ENCODE measurements at places on chromosomes 1 and 21. TPM values are rescaled to one million over a fixed set of nuclear protein-coding genes. Genes with fewer than 3 reads are reported as not detected.
A peak's percentile ranks its signal among the peaks of the same experiment; 100 is the strongest.

The SLC26A9 gene
- 0.20 TPM for polyA plus RNA-seq

The RNU1-2 gene
- polyA plus RNA-seq, result 1.9 TPM

The MTARC1 gene
- polyA plus RNA-seq, result 26.8 TPM

- DNase-seq, result no peak
Observed at GRCh38 chr1:203371288-203371687, 20.4 kb upstream of the FMOD start.

DNA sequence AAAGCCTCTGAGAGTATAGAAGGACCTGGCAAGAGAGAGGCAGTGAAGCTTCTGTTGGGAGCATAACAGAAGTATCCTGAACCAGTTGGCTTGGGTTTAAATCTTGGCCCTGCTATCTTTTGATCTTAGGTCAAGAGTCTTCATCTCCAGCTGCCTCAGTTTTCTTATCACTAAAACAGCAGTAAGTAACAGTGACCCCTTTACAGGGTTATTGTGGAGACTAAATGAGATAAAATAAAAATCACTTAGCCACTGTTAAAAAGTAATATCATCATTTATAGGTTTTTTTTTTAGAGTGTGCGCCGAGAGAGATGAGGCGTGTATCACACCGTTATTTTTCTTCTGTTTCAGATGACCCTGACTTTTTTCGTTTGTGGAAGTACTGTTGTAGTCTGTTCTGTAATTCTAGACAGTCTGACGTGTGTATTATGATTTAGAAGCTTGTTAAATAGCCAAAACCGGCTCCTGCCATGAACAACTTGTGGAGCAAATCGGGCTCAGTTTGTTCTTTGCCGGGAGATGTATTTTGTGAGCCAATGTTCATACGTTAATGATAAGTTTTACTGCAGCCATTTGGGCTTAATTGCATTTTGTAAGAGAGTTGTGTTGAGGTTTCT, 1.1 kb downstream of the THRAP3 start:
- no peak for DNase-seq

- no peak for DNase-seq
Observed at GRCh38 chr1:229716704-229717103, 90.7 kb downstream of the URB2 start.

DNA sequence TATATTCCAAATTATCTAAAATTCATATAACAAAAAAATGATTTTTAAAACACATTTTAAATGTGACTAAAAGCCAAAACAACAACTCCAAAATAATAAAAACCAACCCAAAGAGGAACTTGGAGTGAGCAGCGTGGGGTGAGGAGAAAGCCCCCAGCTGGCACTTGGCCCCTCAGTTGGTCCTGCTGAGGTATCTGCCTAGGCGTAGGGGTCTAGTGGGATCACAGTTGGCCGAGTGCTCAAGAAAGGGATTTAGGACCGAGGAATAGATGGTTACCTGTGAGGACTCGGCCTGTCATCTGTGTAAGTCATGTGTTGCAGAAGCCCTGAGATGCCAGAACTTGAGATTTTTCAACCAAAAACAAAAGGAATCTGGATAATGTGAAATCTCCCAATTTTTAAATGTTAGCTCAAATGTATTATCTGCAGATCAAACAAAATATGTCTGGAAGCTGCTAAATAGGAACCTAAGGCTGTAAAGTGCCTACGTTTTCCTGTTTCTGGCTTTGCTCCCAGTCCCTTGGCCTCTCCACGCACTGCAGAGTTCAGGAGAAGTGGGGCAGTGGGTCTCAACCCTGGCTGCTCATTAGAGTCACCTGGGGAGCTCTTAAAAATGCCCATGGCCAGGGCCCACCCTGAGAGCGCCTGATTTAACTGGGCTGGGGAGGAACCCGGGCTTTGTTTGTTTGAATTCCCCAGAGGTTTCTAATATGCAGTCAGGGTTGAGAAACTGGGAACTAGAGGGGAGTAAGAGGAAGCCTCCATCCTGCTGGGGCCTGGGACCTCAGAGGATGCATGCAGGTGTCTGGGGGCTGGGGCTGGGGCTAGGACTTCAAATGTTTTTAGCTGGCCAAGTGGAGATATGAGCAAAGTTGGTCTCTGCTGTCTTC, 38.5 kb upstream of the LDLRAP1 start:
- no peak for DNase-seq

The TYW3 gene
- polyA plus RNA-seq, result 40.3 TPM

GRCh38 chr1:74673351-74674111, at the start of gene ERICH3:
TSS of gene ERICH3 (minus strand) at chr1:74673792. CDS start at chr1:74673519, 273 bp downstream.
- peak; percentile 29 for DNase-seq

DNA sequence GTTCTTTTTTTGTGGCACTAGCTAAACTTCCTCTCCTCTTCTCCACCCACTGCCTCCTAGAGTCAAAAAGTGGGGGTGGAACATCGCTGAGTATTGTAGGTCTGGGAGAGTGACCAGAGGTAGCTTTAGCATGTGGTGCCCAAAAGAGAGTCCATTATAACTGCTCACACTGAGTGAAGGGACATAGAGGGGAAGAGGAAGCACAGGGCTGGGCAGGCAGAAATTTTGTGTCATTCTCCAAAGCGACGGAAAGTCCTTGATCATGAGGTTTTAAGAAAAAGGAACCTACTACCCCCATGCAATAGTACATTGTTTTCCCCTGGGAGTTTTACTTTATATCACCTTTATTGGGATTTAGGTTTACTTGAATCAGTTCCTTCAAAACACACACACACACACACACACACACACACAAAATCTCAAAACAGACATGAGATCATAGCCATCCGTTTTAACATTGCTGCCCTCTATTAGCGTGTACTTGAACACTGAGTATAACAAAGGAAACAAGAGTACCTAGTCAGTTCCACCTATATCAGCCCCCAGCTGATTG, 4.1 kb downstream of the CD84 start:
- no peak for DNase-seq

DNA sequence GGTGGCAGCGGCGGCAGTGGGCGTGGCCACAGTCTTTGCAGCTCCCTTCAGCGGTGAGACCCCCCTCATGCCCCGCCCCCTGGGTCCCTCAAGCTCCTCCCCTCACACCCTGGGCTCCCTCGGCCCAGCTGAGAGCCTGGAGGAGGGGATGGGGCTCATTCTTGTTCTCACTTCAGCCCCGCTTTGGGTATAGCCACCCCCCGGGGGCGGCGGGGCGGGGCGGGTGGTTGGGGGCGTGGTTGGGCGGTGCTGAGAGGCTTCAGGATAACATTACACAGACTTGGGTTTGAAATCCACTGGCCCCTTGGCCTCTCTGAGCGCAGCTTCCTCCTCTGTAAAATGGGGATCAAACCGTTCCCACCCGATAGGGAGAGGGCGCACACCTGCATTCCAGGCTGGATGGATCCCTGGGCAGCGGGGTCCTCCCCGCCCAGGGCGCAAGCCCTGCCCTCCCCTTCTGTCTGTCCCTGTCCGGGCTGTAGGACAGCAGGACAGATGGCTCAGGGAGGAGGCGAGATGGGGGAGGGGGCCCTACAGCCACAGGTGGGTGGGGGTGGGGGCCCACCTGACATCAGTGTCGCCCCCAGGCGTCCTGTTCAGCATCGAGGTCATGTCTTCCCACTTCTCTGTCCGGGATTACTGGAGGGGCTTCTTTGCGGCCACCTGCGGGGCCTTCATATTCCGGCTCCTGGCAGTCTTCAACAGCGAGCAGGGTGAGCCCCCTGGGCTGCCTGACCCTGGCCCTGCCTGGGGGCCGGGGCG, 5.1 kb downstream of the CLCNKA start:
- peak; percentile 63 for DNase-seq

- DNase-seq, result no peak
Observed at GRCh38 chr1:167774710-167775109, 52.9 kb downstream of the MPZL1 start.

The LRRC38 gene
- not detected for polyA plus RNA-seq

GRCh38 chr1:51843948-51844347, 34.6 kb downstream of the NRDC start:
- DNase-seq, result no peak

DNA sequence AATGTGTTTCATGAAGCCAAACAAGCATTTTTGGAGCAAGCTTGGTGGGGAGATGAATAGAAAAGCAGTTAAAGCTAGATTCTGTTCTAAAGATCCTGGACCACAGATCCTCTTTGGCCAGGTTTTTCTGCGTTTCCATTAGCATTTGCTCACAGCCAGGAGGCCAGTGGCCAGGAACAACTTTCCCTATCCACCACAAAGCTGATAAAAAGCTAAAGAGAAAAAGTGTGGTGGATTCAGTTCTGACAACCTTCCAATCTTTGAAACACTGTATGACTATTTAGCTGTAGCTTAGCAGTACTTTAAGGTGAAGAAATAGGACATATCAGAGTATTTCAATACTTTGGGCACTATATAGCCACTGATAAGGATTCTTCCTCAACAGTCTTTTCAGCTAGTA, 3.0 kb upstream of the NEK7 start:
- DNase-seq, result no peak

The PLEKHN1 gene
- 0.20 TPM for polyA plus RNA-seq

DNA sequence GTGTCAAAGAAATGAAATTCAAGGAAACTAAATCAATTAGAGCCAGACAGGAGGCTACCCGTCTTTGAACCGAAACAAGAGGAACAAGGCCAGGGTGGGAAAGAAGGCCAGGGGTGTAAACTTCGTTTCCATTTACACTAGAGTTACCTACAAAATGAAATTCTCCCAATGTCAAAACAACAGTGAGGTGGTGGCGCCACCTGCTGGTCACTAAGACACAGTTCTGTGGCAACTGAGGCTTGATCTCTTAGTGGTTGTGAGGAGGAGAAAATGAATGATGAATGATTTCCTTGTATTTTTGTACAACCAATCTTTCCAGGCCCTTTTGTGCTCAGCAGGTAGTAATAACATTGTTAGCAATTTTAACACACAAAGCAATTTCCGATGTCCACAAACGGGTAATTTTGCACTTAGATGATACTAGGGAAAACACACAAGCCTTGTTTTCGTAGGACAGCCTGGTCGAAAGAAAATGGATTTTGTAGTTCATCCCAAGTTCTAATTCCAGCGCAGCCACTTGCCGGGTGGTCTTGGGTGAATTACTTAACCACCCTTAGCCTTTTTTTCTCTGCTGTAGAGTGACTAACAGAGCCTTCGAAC, 54.8 kb upstream of the SOD1 start:
- DNase-seq, result peak; percentile 58

The HDGF gene
- polyA plus RNA-seq, result 248 TPM

- no peak for DNase-seq
Observed at GRCh38 chr1:53410100-53410541, 49.1 kb upstream of the DMRTB1 start.

The HFM1 gene
- 11.0 TPM for polyA plus RNA-seq

DNA sequence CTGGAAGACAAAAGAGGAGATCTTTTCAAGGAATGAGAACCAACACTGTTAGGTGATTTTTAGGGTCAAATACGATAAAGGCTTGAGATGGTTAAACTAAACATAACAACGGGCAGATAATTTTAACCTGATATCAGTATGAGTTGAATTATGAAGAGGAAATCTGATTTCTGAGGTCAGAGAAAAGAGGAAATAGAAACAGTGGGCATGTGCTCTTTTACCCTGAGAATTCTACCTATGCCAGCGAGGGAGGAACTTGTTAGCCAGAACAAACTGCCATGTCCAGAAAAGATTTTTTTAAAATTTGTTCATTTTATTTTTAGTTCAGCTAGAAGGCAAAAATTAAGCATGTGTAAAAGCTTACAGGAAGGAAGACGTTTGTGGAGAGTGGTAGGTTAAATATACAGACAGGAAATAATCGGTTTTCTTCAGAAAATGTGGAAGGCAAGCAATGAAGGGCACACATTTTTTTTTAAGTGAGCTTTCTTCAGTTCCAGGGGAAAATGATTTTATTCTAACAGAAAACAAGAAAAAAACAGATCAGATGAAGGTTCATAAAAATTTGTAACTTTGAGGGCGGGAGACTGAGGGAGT, 1745.3 kb downstream of the MRPL39 start:
- no peak for DNase-seq

DNA sequence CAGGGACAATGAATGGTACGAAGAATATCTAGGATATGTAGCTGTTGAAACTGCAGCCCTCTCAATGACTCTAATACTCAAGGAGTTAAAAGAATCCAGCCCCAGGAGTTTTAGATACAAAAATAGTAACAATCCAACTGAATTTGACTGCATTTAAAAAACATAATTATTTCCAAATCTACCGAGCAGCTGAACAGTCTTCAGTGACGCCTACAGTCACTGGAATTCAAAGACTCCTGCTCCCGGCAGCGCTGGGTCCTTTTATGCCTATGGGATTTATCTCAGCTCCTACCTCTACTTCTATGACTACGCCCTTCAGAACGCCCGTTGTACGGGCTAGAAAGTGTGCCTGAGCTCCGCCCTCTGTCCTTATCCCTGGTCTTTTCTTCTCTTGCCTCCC, 55.7 kb downstream of the WARS2 start:
- DNase-seq, result no peak

DNA sequence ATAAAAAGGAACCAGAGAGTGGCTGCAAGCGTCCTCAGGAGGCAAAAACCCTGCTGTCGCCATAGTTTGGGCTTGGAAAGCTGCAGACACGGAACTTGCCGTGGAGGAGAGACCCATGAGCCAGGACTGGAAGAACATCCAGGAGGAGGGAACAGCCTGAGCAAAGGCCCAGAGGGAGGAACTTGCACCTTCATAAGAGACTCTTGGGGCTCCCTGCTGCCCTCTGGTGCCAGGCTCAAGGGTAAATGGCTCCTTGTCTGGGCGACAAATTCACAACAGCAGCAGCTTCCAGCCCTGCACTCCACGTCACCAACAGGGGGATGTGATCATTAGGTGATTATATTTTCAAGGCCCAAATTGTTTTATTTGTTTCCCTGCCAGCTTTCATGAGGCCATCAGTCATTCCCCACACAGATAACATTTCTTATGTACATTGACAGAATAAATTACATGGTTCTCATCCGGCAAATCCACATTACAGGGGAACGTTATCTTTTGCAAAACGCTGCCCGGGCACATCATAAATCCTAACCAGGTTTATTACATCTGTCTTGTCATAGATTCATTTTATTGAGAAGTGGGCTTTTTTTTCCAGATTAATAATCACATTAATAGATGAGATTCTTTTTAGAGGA, 143.0 kb upstream of the GRIK3 start:
- DNase-seq, result peak; percentile 2

DNA sequence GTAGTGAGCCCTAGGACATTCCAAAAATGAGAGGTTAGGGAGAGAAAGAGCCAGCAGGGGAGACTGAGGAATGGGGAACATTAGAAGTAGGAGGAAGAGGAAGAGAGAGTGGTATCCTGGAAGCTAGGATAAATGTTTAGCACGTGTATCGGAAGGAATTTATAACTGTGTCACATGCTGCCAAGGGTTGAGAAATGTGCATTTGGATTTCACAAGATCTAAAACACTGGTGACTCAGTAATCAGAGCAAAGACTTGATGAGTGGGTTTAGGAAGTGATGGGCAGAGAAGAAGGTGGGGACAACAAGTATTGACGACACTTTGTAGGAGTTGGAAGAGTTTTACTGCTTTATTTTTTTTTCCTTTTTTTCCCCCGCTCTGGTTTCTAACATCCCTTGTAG, 193.9 kb downstream of the FMN2 start:
- no peak for DNase-seq

The CAPZB gene
- polyA plus RNA-seq, result 217 TPM

The PITHD1 gene
- 68.4 TPM for polyA plus RNA-seq

DNA sequence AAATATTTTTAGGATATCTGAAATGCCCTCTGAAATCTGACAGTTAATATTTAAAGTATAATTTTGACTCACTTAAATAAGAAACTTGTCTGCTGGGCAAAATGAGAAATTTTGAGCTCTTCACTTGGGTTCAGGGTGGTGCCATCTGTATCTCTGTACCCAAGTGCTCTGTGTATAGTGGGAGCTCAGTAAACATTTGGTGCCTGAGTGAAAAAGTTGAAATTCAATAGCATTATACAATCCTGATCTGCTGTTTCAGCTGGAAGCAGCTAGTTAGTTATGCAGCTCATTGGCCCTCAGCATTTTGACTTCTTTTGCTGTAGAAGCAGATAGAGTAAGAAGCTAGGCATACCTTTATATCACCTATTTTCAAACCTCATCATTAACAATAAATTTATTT, 73.3 kb downstream of the RPE65 start:
- no peak for DNase-seq

Measured in left kidney (tissue), 8 donors.